ENCODE measurements at places on chromosomes 3 and 15.
A peak's percentile ranks its signal among the peaks of the same experiment; 100 is the strongest.

- no peak for DNase-seq
Observed at GRCh38 chr3:29668233-29668632, 387.4 kb downstream of the RBMS3 start.

DNA sequence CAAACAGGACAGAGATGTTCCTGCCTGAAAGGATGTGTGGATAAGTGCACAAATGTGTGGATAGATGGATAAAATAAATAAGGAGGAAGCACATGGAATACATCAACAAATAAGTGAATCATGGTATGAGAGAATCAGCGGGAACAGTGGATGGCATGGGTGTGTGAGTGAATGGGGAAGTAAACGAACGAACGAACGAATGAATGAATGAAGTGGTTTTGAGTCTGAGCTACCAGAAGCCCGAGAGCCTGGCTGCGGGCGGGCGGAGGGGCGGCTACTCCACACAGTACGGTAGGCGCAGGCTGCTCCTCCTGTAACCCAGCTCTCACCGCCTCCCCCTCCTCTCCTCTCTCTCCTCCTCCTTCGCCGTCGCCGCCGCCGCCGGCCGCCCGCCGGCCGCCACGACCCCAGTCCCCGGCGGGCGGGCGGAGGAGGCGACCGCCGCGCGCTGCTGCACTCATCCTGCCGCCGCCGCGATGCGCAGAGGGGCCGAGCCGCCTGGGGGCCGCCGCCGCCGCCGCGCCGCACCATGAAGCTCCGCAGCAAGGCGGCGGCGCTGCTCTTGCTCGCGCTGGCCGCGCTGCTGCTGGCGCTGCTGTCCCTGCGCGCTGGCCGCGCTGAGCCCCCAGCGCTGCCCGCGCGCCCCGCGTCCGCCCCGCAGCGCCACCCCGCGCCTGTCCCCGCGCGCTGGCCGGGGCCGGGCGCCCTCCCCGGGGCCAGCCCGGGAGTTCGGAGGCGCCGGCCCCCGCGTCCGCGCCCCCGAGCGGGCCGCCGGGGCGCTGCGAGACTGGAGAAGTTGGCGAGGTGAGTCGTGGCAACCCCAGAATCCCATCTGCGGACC, at the start of gene GXYLT2:
GXYLT2 (plus strand) TSS at position 342 of the 841 bp plus-strand sequence; CDS start at position 530, 188 bp downstream.
- DNase-seq: peak; percentile 49

GRCh38 chr15:65245096-65245856, 34.0 kb upstream of the CILP start:
- no peak for DNase-seq

DNA sequence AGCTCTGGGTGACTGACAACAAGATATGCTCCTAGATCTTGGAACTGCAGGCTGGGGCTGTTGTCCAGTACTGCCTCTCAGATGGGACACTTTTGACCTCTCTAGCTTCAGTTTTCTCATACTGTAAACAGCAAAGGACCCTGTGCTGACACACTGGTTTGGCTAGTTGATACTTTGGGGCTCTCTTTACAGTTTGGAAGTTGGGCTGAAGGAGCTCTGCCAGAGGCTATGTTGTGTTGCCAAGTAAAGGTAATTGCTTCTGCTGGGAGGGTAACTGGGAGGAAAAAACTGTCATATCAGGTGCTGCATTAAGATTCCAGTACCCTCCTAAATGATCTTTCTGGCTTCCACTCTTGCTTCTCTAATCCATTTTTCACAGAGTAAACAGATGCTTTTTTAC, 54.0 kb downstream of the ISL2 start:
- no peak for DNase-seq

DNA sequence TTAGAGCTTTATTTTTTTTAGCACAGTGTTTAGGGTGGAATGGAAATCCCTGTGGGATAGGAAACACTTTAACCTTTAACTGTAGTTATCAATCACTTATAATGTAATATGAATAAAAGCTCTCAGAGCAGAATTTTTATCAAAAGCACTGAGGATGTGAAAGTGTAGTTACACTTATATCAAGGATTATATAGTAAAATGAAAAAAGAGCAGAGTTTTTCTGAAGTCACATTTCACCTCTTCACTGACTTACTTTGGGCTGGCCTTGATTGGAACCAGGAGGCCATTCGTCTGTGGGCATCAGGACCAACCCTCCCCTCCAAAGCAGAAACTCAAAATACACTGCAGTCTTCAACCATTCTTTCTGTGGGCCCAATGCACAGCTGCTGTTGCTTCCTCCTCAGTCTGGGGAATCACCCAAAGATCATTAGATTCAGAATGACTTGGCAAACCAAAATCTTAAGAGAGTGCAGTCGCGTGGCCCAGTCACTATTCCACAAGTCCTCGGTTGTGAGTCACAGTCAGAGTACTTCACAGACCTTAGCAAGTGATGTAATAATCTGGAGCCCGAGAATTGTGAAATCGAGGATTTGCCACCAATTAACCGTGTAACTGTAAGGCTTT, 132.6 kb upstream of the COL8A1 start:
- no peak for DNase-seq

- no peak for DNase-seq
Observed at GRCh38 chr3:123817413-123817812, 66.7 kb downstream of the MYLK start.

DNA sequence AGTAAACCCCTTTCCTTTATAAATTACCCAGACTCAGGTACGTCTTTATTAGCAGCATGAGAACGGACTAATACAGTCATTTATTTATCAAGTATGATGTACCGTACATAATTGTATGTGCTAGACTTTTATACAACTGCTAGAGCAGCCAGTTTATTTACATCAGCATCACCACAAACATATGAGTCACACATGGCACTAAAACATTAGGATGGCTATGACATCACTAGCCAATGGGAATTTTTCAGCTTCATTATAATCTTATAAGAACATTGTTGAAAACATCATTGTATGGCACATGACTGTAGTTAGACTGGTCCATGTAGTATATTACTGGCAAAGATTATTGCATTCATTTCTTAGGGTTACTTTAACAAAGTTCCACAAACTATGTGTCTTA, 121.7 kb downstream of the ZMAT3 start:
- DNase-seq: no peak

DNA sequence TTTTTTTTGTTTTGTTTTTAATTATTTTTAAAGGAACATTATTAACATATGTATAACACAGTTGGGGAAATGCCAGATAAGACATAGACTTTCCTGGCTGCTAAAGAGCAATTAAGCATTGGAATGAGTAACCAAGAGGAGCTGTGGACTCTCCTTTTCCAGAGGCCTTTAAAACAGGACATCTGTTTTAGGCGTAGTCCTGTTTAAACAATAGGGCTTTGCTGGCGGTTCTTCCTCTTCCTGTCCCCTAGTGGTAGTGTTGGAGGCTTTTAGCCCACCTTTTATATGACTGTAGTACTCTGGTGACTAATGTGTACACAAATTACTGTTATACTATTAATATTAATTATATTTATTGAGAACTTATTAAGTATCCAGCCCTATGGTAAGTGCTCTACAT, 81.9 kb downstream of the PPARG start:
- no peak for DNase-seq

DNA sequence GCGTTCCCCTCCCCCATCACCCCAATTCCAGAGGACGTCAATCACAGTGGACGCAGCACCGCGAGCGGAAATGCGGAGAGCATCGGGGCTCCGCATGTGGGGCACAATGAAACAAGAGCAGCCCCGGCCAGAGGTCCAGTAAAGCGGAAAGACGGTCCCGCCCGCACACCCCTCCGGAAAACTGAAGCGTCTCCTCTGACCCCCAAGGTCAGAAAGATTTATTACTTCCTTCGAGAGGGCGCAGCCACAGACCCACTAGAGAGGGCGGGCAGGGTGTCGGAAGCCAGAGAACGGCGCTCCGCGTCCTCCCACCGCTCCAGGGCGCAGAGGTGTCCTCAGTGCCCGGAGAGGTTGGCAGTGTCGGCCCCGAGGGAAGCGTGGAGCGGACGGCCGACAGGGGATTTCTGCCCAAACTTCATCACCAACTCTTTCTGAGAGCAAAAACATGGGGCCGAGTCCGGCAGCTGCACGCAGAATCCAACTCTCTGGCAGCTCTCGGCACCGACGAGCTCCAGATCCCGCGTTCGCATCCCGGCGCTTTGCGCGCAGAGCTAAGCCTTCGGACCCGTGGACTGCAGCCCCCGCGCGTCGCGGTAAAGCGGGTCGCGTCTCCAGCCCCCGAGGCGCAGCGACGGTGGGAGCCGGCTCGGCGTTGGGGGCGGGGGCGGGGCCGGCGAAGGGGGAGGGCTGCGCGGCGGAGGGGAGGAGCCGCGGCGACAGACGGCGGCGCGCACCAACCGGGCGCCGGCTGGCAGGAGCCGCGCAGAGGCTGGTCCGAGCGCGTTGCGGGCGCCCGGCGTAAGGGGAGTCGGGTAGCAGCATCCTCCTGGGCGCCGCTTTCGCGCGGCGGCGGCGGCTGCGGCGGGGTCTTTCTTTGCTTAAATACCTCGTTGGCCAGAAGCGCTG, at the start of gene CHST2:
CHST2 (plus strand) TSS at position 763 of the 906 bp plus-strand sequence. CDS start 1,046 bp downstream, outside the sequence.
- DNase-seq: peak; percentile 75

- no peak for DNase-seq
Observed at GRCh38 chr3:61300006-61300380, 48.7 kb upstream of the FHIT start.

GRCh38 chr15:47762621-47763020, 45.3 kb downstream of the SEMA6D start:
- no peak for DNase-seq

DNA sequence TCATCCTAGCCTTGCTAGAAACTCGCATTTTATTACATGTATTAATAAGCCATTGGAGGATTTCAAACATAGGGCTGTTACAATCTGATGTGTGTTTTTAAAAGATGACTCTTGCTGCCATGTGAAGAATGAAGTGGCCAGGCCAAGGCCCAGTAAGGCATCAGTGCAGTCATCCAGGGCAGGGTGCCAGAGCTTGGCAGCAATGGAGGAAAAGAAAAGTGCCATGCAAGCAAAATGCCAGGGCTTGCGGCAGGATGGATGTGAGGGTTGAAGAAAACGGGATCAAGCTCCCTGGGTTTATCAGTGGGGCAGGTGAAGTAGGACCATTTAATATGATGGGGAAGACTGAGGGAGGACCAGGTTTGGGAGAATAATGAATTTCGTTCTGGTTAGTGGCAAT, 183.6 kb downstream of the MINAR1 start:
- no peak for DNase-seq

DNA sequence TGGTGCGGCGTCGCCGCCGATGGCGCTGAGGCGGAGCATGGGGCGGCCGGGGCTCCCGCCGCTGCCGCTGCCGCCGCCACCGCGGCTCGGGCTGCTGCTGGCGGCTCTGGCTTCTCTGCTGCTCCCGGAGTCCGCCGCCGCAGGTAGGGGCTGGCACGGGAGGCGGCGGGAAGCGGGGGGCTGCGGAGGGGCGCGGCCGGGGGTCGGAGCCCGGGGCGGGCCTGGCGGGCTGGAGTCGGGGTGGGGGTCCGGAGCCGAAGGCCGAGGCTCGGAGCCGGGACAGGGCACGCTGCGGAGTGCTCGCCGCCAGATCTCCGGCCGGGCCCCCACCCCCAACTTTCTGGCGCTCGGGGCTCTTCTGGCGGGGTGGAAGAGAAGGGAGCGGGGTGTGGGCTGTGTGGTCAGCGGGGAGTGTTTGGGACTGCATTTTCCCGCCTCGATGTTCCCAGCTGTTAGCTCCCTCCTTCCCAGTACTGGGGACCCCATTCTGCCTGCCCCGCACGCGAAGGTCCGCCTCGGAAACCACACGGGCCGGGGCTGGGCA, 299 bp downstream of the TYRO3 start:
- no peak for DNase-seq

DNA sequence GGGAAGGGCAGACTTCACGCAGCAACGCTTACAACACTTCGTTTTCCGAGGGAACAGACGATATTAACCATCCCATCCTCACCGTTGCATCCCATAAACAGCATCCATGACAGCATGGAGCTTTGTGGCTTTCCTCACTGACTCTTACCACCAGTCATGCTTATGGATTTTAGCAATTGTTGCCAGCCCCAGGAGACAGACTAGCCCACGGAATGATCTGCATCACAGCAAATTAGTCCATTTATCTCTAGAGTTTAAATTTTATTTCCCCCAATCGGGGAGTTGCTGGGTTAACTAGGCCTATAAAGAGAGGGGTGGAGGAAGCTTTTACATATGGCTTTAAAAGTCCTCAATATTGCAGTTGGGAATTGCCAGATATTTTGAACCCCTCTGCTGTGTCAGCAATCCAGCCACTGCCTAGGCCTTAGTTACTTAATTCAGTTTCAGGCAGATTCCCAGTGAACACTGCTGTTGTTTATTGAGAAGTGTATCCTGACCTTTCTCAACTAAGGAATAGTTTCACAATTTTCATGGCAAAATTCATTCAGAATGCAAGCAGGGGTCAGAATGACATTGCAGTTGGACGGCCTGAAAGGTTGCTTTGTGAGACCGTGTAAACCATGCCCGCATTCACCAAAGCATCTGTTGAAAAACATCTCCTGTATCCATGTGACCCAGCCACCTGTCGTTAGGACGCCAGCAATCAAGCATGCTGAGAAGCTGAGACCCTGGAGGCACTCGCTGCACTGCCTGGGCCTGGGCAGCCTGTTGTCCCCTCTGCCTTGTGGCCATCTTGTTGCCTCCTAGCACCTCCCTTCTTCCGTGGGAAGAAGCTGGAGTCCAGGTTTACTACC, 397.4 kb upstream of the TPM1 start:
- DNase-seq: no peak

GRCh38 chr3:157058392-157059071, 101.4 kb downstream of the CCNL1 start:
- DNase-seq: no peak

GRCh38 chr3:32815841-32816438, 1.9 kb upstream of the TRIM71 start:
- DNase-seq: no peak

DNA sequence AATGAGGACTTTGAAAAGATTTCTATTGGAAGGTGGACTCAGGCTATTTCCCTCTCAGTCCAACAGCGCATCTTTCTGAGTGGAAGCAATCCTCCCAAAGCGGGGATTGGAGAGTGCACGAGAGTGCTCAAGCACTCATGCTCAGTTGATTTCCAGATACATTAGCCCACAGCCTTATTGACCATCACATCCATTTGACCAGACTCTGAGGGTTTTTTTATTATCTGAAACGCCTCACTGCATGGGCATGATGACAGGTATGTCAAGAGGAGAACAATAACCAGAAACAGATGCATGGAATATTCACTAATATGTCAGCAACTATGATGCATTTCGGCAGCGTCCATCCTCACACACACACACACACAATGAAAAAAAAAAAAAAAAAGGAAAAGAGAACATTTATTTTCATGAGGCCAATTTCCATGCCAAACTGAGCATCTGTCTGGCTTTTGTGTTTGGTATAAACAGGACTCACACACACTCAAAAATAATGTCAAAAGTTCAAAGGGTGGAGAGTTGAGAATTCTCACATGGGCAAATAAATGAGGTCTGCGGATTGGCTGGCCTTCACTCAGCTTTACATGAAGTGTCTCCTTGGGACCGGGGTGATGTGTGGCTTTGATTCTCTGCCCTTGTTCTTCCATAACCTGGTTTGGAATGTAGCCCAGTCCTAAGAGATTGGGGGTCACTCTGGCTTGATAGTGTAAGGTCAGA, 371.6 kb downstream of the MCTP2 start:
- no peak for DNase-seq

GRCh38 chr3:65936908-65937638, 101.6 kb downstream of the MAGI1 start:
- DNase-seq: no peak

GRCh38 chr3:17121336-17121735, 236.6 kb downstream of the PLCL2 start:
- DNase-seq: no peak
